ENCODE measurements at places on chromosomes 2 and 18. TPM values are rescaled to one million over a fixed set of nuclear protein-coding genes. Genes with fewer than 3 reads are reported as not detected.

The REEP1 gene
- polyA plus RNA-seq = 3.3 TPM

DNA sequence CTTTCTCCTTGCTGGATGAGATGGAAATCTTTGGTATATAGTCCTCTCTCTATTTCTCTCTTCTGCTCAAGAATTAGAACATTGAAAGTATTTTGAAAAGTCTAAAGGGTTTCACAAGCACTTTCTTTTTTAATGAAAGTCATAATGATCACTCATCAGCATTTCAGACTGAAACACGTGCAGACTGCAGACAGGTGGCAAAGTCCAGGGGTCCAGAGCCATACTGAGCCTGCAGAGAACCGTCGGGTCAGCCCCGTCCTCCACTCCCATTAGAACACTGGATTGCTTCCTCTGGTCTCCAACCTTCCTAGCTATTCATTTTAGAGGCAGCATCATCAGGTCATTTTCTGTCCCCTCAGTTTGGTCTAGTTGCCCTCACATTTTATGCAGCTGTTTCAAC is 3.1 kb downstream of the TMEM247 start:
- no peak for DNase-seq

- no peak for DNase-seq
Measured at GRCh38 chr2:197433780-197434438, 919 bp downstream of the SF3B1 start.

- no peak for DNase-seq
Measured at GRCh38 chr2:73134471-73134870, 21.7 kb upstream of the RAB11FIP5 start.
